Mesenchymal stem cell (in vitro differentiated cells and primary cell): ENCODE measurements at places on chromosomes 6 and 20.
A peak's percentile ranks its signal among the peaks of the same experiment; 100 is the strongest.

GRCh38 chr6:21133901-21134300, 459.6 kb upstream of the SOX4 start:
- DNase-seq, result no peak

DNA sequence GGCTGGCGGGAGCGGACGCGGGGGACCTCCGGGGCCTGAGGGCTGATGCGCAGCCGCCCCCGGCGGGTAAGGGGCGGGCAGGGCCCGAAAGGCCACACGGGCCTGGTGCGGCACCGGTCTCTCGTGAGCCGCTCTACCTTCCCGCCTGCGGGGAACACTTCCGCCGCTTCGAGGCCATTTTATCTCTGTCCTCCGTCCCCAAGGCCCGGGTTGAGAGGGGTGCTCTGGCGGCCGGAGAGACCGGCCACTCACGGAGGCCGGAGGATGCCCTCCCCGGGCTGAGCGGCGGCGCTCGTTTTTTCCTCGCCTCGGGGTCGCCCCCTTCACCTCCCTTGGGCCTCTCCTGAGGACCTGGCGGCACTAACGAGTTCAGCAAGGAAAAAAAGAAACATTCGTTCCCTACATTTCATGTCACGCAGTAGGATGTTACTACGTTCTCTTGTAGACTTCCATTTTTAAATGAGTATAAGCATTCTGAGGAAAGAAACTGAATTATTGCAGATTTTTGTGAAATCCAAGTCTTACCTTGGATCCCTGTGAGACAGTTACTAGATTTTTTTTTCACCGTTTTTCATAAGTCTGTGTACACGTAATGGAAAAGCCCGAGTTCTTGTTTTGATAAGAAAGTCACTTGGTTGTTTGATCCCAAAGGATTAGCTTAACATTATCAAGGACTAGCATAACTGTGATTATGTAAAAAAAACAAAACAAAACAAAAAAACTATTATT, 575 bp downstream of the WTAP start:
- DNase-seq, result peak; percentile 60

DNA sequence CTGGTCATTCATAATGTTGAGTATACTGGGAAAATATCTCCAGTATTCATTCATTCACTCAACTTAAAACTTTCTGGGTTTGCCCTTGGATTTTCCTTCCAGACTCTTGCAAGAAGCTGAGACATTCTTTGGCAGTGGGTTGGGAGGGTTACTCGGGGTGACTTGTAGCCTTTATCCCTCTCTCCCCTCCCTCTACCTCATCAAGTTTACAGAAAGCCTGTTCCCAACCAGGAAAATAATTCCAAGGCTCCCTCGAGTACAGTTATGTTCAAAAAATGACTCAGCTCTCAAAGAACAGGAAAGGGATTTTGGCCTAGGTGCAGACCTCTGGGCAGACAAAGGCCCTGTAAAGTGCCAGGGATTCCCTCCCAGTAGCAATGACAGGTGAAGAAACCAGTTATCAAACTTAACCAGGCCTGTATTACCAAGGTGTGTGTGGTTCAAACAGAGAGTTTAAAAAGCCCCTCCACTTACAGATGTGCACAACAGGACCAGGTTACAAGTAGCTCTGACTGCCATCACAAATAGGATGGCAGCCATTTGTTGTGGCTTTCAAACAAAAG, 22.2 kb downstream of the FKBP1A start:
- DNase-seq, result peak; percentile 42

DNA sequence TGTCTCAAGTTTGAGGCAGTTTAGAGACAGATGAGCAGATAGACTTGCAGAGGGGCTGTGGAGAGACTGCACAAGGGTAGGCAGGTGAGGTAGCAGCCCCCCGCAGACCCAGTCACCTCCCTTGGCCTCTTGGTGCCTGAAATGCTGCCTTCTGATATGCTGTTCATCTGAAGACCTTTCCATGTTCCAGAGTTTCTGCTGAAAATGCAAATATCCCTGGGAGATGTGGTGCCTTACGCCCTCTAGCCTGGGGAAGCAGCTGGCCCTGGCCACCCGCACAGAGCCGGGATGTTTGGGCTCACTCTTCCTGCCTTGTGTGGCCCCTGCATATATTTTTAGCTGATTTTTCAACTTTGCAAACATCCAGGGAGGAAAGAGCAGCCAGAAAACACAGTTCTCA, 51.4 kb downstream of the TMEM242 start:
- no peak for DNase-seq

GRCh38 chr20:20017844-20018185, 653 bp downstream of the NAA20 start:
- no peak for DNase-seq

- DNase-seq, result no peak
These were observed 7.4 kb downstream of the CYP39A1 start for GRCh38 chr6:46645265-46645664.

DNA sequence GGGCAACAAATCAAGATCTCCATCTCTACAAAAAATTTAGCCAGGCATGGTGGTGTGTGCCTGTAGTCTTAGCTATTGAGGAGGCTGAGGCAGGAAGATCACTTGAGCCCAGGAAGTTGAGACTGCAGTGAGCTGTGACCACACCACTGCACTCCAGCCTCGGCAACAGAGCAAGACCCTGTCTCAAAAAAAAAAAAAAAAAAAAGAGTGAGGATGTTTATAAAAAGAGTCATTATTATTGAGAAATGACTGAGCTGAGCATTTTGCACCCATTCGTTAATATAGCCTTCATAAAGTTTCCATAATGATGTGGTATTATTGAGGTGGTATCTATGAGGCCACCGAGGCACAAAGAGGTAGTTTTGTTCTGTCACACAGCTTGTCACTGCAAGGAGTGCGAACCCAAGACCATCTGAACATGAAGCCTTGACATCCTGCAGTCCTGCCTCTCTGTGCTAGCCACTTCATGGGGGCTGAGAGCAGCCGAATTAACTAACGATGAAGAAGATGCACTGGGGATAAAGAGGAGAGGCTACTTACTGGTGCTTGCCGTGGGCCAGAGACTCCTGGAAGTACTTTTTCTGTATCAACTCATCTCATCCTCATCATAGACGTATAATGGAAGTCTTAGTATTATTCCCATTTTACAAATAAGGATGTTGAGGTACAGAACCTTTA, 175.5 kb downstream of the BCAS1 start:
- no peak for DNase-seq

DNA sequence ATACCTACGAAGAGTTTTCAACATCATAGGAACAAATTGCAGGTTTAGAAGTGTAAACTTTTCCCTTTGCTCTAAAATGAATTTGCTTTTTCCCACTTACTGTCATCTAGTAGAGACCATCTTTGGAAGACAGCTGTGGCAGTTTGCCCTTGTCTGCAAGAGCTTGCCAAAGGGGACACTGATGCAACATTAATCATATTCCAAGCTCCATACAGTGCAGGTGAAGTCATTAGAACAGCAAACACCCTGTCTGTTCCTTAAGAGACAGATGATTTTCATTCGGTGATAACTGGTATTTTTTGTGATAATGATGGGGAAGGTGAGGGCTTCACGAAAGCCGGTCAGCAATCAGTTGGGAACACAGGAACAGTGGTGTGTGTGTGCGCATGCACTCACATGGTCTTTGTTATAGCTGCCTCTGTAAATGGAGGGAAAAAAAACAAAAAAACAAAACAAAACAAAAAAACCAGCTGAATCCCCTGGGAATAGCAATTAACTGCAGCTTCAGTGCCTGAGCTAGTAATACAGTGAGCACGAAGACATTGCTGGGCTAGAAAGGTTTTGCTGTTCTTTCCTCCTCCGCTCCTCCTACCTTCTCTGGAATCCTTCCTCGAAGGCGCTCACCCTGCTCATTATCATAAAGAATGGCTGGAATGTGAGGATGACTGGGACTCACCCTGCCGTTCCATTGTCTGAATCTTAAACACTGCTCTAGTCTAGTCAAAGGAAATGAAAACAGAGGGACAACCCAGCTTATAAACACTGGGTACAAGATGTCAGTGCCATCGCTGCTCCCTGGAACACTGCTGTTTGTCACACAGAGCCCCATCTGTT, 35.2 kb upstream of the KIF13A start:
- DNase-seq, result no peak

DNA sequence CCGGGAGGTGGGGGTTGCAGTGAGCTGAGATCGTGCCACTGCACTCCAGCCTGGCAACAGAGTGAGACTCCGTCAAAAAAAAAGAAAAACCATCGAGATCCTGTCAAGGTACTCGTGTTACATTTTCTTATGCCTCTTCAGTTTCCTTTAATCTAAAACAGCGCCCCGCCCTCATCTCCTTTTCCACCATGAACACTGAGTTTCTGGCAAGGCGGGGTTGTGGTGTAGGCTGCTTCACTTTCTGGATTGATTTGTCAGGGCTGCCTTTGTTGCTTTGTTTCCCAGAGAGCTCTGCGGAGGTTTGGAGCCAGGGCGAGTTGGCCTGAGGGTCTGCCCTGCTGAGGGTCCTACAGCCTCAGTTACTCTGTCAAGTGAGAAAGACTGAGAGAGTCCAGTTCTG, 8.9 kb downstream of the ITPR3 start:
- no peak for DNase-seq

DNA sequence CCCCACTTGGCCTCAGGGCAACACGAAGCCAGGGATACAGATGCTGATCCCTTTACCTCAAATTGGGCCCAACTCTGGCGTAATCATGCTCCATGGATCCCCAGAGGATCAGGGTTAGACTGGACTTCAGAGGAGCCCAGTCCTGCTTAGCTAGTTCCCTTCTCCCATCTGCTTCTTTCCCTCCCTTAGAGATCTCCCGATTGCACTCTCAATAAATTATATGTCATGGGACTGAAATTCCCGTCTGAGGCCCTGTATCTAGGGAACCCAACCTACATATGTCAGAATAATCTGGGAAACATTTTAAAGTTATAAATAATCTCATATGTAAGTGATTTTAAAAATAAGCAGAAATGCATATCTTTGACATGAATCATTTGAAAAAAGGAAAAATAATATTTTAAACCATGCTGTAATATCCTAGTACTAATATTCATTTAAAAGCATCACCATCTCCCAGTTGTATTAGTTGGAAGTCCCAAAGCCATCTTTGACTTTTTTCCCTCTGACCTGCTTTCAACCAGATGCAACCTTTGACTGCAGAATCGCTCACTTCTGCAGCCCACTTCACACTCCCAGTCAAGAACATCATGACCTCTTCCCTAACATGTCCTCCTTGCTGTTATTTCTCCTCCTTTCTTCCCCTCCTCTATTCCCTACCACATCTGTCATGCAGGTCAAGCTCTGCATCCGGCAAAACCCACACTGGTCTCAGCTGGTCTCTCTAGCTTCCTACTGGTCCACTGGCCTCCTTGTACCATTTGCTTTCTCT, 393.6 kb downstream of the BTBD3 start:
- no peak for DNase-seq

GRCh38 chr20:63940472-63941266, 15.5 kb downstream of the UCKL1 start:
- no peak for DNase-seq

DNA sequence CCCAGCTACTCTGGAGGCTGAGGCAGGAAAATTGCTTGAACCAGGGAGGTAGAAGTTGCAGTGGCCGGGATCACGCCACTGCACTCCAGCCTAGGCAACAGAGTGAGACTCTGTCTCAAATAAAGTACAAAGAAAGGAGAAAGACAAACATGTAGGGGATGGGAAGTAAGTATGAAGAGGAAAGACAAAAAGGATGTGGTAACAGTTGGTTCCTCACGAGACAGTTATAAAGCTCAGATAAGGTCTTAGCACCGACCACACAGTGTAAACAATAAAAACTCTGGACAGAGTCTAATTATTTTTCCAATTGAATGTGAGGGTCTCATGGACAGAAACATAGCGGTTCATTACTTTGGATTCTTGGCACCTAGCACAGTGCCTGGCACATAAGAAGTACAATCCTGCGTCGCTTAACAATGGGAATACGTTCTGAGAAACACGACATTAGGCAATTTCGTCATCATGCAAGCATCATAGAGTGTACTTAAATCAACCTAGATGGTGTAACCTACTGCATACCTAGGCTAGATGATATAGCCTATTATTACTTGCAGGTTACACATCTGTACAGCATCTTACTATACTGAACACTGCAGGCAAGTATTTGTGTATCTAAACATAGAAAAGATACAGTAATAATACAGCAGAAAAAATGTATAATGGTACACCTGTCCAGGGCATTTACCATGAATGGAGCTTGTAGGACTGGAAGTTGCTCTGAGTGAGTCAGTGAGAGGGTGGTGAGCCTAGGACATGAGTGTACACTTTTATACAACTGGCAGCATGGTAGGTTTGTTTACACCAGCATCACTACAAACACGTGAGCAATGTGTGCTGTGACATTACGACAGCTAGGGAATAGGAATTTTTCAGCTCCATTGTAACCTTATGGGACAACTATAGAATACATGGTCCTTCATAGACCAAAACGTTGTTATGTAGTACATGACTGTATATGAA, 38.2 kb downstream of the MBOAT1 start:
- peak; percentile 18 for DNase-seq

GRCh38 chr6:157631412-157631811, 191.6 kb upstream of the SNX9 start:
- DNase-seq, result no peak
